ENCODE measurements at places on chromosomes 11 and 22.

GRCh38 chr11:28808771-28809170 is 700.6 kb downstream of the METTL15 start:
- DNase-seq = peak; percentile 50

DNA sequence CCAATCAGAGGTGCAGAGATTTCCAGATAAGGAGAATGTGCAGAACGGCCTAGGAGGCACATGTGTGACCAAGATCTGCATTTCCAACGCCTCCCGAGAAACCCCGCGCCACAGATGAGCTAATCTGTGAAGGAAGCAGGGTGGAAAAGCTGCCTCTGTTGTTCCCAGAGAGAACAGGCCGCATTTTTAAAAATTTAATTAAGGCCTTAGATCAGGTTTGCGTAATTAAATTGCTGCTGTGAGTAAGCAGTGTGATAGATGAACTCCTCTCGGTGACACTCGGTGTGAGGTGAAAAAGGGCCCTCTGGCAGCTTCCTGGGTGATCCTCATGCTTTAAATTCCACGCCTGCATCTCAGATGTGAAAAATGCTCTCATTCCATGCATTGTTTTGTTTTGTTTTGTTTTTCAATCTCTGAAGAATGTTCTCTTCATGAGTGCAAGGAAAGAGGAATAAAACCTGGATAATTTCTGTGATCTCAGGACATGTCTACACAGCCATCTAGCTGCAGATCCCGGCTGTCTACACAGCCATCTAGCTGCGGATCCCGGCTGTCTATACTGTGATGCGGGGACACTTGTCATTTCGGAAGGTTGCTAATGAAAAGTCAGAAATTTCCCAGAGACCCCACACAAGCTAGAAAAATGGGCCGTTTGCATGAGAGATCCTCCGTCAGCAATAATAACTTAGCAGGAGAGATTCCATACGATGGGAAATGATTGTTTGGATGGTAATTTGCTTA is 1398.9 kb downstream of the BRD1 start:
- no peak for DNase-seq

DNA sequence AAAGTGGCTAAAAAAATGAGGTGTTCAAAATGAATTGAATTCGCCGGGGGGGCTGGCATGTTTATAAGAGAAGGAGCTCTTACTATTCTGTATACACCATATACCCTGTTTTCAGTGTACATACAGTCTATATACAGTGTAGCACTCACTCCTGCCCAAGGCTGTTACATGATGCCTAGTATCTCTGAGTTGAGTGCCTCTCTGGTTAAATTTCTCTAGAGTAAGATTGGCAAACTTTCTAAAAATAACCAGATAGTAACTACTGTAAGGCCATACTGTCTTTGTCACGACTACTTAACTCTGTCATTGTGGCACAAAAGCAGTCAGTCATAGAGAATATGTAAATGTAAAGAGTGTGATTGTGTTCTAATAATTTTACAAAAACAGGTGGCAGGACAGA is 58.1 kb downstream of the PHF21A start:
- no peak for DNase-seq

GRCh38 chr11:90701716-90702115 is 478.9 kb upstream of the CHORDC1 start:
- DNase-seq = no peak

GRCh38 chr11:47393163-47394049 is 15.0 kb upstream of the SLC39A13 start:
- no peak for DNase-seq

- DNase-seq = no peak
Observed at GRCh38 chr11:57379732-57380131, 1.2 kb downstream of the PRG3 start.

- DNase-seq = no peak
Observed at GRCh38 chr22:41034706-41035105, 57.7 kb upstream of the EP300 start.

GRCh38 chr11:67389477-67389876 is 2.3 kb upstream of the RAD9A start:
- no peak for DNase-seq

- DNase-seq = no peak
Observed at GRCh38 chr11:45859661-45860140, 12.4 kb downstream of the CRY2 start.

DNA sequence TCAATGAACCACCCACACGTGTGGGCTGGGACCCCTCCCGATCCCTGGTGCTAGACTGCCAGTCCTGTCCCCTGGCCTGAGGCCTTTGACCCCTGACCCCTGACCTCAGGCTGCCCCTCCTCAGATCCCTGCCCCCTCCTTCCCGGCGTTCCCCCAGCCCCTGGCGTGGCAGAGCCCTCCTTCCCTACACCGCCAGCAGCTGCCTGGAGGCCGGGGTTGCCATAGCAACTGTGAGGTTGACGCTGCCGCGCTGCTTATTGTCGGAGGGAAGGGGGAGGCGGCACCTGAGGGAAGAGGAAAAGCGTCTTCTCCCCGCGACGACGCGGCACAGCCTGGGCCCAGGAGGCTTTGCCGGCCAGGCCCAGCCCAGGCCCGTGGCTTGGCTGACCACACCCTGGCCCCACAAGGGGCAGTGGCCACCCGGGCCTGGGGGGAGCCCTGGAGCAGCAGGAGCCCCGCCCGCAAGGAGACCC is 32.6 kb downstream of the SHANK3 start:
- DNase-seq = peak; percentile 81

- DNase-seq = no peak
Observed at GRCh38 chr11:34105957-34106504, 602 bp downstream of the NAT10 start.

GRCh38 chr22:17941471-17942406 is 82.6 kb downstream of the MICAL3 start:
- DNase-seq = no peak

DNA sequence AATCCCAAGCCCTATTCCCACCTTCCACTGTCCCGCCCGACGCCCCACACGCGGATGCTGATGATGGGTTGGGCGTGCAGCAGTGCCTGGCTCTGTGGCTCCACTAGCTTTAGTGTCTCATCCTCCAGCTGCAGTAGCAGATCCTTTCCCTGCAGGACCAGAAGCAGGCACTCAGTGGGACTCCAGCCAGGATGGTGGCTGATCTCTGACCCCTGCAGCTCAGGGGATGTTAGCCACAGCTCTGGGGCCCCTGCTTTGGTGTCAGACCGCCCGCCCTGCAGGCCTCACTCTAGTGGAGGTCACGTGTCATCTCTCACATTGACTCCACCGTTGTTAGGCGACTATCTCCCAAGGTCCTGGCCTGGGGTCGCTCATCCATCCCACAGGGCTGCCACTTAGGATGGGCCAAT is 11.8 kb downstream of the SMPD1 start:
- DNase-seq = no peak

DNA sequence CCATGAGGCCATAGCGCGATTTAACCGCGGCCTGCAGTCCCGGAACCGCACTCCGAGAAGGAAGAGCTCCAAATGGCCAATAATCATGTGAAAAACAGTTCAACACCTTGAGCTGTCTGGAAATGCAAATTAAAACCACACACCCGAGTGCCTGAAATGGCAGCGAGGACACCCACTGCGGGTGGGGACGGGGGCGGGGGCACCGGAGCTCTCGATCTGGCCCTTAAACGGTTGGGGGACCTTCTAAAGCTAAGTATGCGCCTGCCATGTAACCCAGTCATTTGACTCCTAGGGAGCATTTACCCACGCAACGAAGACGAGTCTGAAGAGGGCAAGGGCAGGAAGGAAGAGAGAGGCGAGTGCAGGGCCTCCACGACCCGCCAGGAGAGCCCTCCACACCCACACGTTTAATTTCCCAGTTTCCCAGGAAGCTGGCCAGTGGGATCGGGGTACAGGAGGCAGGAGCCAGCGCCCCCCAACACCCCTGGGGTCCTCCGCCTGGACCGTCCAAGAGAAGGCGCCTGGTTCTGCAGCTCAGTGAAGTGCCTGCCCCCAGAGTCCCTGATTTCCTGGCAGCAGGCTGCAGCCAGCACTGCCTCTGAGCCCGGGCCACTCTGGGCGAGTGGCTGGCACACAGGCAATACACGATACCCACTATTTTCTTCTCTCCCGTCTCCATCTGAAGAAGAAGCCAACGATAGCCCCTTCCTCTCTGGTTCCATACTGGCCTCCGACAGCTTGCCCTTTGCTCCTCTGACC is 1.7 kb downstream of the TTLL8 start:
- DNase-seq = no peak

- DNase-seq = no peak
Observed at GRCh38 chr11:69525516-69526452, 44.3 kb downstream of the LINC01488 start.

GRCh38 chr11:72352859-72353551 is 81.3 kb downstream of the CLPB start:
- DNase-seq = no peak

Data from NCI-H1930 (cell line).